ENCODE measurements at places on chromosomes 11 and 22.

DNA sequence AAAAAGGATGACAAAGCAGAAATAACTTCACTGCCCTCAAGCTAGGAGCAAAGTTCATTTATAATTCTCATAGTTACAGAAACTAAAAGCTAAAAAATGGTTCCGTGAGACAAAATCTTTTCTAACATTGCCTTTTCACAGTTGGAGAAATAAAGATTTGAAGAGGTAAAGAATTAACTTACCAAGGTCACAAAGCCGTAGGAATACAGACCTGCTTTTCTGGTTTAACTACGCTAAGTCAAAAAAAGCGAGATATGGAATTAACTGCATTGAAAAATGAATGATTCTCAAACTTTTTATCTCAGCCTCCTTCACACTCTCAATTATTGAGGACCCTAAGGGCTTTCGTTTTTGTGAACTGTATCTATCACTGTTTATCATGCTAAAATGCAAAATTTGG lies 95.3 kb downstream of the SLC17A6 start:
- DNase-seq, result no peak

- DNase-seq, result no peak
Observed at GRCh38 chr22:28948424-28948823, 65.1 kb downstream of the ZNRF3 start.

GRCh38 chr22:38144025-38144405 lies 33.5 kb upstream of the BAIAP2L2 start:
- no peak for DNase-seq

GRCh38 chr11:126136507-126136906 lies 73.8 kb upstream of the CDON start:
- no peak for DNase-seq
